ENCODE measurements at places on chromosomes 2 and 18.

DNA sequence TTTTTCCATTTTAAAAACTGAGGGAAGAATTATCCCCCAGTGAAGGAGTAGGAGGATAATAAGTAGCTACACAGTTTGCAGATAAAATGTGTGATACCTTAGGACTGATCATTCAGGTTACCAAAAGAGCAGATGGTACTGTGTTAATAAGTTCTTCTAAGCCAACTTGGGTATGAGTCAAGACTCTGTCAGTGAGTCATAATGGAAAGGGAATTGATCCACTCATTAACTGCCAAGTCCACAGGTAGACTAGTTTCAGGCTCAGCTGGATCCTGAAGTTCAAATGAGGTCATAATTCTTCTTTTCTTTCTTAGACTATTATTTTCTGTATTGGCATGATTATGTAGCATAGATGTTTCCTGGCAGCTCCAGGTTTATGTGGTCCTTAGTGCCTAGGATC lies 142.4 kb upstream of the ALPP start:
- no peak for DNase-seq

GRCh38 chr2:158130832-158131473 lies 29.3 kb downstream of the UPP2 start:
- DNase-seq, result no peak

DNA sequence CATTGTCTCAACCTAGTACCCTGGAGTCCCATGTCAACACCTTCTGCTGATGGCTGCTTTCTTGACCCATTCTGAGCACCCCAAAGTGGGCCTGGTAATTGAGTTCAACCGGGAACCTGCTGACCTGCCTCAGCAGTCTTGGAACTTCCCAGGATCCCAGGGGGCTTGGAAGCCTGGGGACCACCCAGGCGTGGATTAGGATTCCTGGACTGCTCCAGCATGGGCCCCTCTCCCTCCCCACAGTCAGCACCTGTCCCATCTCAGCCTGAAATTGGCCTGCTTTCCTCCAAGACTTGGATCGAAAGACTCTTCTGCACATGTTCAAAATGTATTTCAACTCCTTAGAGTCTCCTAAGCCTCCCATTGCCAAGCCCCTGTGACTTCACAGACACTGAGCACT lies 15.4 kb upstream of the MRPL33 start:
- no peak for DNase-seq

DNA sequence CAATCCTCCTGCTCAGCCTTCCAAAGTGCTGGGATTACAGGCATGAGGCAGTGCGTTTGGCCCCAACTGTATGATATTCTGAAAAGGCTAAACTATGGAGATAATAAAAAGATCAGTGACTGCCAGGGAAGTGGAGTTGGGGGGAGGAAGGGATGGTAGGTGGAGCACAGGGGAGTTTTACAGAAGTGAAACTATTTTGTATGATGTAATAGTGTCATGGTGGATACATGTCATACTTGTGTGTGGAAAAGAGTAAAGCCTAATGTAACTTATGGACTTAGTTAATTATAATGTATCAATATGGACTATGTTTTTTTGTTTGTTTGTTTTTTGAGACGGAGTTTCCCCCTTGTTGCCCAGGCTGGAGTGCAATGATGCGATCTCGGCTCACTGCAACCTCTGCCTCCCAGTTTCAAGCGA lies 2.9 kb upstream of the GGCX start:
- no peak for DNase-seq

- DNase-seq, result no peak
These were observed 82.1 kb upstream of the PXDN start for GRCh38 chr2:1826226-1826905.

DNA sequence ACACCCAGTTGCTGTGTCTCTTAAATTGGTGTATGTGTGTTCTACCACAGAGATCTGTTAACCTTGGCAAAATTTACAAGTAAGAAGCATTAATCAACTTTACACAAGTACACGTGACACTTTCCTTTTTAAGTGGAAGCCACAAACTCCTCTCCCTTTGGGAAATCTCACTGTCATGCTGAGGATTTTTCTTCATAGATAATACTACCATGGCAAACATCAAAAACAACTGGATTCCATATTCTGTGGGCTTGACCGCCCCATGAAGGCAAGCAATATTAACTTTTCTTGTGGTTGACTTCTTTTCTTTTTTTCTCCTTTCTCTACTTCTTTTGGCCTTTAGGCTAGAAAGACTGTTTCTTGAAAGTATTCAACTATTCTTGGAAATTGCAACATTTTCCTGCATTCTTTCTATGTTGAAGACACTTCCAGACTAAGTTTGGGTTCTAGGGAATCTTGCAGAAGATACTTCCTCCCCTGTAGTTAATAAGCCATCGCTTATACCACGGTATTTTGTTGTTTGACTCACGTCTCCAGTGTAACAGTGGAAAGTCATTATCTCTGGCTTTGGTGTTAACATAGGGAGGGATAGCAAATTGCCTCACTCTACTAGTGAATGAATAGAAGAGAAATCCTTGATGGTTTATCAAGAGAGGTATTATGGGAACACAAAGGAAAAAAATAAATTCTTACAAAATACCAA lies 79.5 kb downstream of the SLC8A1 start:
- DNase-seq, result no peak

GRCh38 chr18:49907346-49907929 lies 94.1 kb upstream of the ACAA2 start:
- DNase-seq, result no peak

- no peak for DNase-seq
These were observed 567.3 kb upstream of the ZNF804A start for GRCh38 chr2:184030989-184031388.
